ENCODE measurements at places on chromosomes 6 and 20. TPM values are rescaled to one million over a fixed set of nuclear protein-coding genes. Genes with fewer than 3 reads are reported as not detected.

- DNase-seq, result no peak
These were observed 19.7 kb upstream of the MMP24 start for GRCh38 chr20:35206802-35207201.

GRCh38 chr20:49846206-49846807 lies 33.7 kb downstream of the SLC9A8 start:
- peak; percentile 36 for DNase-seq

DNA sequence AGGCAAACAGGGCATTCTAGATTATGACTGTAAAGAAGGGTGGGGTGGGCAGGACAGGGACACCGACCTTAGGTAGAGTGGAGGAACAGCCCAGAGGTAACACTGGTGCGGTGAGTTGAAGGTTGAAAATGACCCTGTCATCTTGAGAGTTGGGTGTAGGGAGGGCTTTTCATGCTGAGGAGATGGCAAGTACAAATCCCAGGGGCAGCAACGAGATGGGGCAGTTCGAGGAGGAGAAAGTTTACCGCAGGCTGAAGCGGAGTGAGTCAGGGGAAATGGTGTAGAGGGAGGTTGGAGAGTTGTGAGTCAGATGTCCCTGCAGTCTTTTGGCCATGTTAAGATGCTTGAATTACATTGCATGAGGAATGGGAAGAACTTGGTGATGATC lies 101.1 kb downstream of the HIVEP1 start:
- peak; percentile 90 for DNase-seq

DNA sequence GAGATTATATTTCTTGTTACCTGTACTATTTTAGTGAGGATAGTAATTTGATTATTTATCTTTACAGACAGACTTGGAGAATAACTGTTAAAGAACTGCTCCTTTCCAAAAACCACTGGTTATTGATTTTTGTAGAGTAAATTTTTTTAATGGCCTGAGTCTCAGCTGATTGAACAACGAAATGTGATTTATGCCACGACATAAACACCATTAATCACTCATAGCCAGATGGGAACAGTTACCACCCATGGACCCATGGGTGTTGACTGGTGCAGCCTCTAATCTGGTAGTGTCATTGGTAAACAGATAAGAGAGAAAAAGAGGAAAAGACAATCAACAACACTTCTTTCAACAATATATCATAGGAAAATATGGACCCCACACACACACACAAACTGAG lies 101.4 kb upstream of the BEND6 start:
- DNase-seq, result no peak

GRCh38 chr6:73537677-73538076 lies 16.8 kb upstream of the EEF1A1 start:
- DNase-seq, result no peak

GRCh38 chr6:62283796-62284411 lies 2.1 kb downstream of the KHDRBS2 start:
- DNase-seq, result no peak

- DNase-seq, result peak; percentile 27
These were observed 52.1 kb upstream of the BEND6 start for GRCh38 chr6:56902641-56903464.

- no peak for DNase-seq
These were observed 15.4 kb downstream of the DACT2 start for GRCh38 chr6:168303982-168304751.

- DNase-seq, result peak; percentile 54
These were observed 241.8 kb upstream of the FOXQ1 start for GRCh38 chr6:1070085-1070521.

- DNase-seq, result no peak
These were observed 100.5 kb downstream of the KIF13A start for GRCh38 chr6:17886891-17887290.

ARMC2 gene
- total RNA-seq, result 4.0 TPM

HLA-DMB gene
- 0.23 TPM for total RNA-seq

SPDEF gene
- not detected for total RNA-seq

ASXL1 gene
- 26.1 TPM for total RNA-seq

SCGN gene
- not detected for total RNA-seq

PRRT1 gene
- not detected for total RNA-seq
